ENCODE measurements at places on chromosomes 11 and 22.
A peak's percentile ranks its signal among the peaks of the same experiment; 100 is the strongest.

- no peak for DNase-seq
Measured at GRCh38 chr22:35978889-35979288, 49.7 kb downstream of the RBFOX2 start.

GRCh38 chr11:20729597-20730105, 60.3 kb downstream of the NELL1 start:
- no peak for DNase-seq

GRCh38 chr11:110763249-110764011, 51.2 kb upstream of the ARHGAP20 start:
- no peak for DNase-seq

GRCh38 chr11:68390315-68390714, 70.2 kb upstream of the PPP6R3 start:
- no peak for DNase-seq

DNA sequence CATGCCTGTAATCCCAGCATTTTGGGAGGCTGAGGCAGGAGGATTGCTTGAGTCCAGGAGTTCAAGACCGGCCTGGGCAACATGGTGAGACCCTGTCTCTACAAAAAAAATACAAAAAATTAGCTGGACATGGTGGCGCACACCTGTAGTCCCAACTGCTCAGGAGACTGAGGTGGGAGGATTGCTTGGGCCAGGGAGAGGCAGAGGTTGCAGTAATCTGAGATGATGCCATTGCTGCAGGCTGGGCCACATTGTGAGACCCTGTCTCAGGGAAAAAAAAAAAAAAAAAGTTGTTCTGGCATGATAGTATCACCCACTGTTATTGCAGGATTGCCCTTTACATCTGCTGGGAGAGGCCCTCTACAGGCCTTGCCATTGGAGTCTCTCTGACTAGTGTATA, 18.4 kb downstream of the ATXN10 start:
- DNase-seq, result no peak

DNA sequence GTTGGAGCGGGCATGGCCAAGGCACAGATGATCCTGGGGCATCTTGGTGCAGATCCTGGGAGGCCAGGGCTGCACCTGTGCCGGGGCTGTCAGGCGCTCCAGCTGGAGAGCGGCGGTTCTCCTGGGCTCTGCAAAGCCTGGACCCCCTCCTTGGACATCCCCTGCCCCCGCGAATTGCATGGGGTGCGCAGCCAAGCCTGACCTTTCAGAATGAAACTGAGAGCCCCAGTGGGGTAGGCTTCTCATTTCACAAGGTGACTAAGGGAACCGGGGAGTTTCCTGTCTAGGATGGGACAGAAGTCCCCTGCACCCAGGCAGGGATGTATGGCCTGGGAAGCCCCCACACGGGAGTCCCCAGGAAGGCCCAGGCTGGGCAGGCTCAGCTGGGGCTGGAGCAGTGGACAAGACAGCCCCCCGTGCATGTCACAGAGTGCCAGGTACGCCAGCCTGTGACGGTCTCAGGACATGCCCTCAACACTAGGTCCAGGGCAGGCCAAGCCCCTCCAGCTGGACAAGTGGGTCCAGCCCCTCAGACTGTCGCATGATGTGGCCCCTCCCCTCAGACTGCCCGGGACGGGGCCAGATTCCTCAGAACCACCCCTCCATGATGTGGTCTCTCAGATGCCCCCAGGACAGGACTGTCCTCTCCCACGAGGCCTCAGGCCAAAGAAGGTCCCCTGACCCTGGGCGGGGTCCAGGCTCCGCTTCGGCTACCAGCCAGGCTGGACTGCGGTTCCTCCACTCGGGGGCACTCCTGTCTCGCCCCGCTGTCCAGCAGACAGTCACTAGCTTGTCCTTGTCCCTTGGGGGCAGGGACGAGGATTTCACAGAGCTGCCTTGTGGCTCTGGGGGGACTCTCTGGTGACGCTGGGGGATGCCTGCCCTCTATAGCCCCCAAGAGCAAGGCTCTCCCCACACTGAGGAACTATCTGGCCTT, 2.3 kb downstream of the LSP1 start:
- DNase-seq, result no peak

GRCh38 chr11:92396133-92396532, 171.5 kb downstream of the FAT3 start:
- no peak for DNase-seq

DNA sequence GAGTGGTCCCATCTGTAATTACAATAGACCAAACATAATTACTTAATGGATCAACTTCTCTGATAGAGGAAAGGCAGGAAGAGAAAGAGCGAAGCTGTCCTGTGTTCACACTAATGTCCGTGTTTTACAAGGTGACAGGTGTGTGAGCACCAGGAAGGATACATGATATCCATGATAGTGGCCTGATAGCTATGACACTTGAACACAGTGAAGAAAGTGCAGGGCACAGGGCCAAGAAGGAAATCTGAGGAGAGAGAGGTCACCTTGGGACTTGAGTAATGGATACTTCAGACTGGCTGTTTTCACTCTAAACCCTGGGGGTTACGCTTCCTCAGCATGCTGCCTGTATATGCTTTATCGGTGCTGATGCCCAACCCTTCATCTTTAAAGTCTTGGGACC, 29.4 kb downstream of the TUB start:
- DNase-seq, result no peak

DNA sequence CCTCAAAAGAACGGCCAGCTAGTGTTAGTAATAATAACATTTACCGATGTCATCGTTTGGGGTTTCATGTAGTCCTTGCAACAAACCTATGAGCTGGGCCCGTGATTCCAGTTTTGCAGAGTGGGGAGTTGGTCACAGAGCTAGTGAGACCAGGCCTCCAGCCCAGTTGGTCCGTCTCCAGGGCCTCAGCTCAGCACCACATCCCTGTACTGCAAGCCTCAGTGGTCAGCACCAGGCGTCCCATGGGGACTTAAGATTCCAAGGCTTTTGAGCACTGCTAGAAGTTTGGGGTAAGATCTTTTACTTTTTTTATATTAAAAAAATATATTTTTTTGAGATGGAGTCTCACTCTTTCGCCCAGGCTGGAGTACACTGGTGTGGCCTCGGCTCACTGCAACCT, 1.1 kb upstream of the TSGA10IP start:
- DNase-seq, result no peak

GRCh38 chr11:120235024-120235628, 4.8 kb upstream of the POU2F3 start:
- peak; percentile 45 for DNase-seq

GRCh38 chr11:8060146-8060719, 20.8 kb upstream of the TUB start:
- no peak for DNase-seq

DNA sequence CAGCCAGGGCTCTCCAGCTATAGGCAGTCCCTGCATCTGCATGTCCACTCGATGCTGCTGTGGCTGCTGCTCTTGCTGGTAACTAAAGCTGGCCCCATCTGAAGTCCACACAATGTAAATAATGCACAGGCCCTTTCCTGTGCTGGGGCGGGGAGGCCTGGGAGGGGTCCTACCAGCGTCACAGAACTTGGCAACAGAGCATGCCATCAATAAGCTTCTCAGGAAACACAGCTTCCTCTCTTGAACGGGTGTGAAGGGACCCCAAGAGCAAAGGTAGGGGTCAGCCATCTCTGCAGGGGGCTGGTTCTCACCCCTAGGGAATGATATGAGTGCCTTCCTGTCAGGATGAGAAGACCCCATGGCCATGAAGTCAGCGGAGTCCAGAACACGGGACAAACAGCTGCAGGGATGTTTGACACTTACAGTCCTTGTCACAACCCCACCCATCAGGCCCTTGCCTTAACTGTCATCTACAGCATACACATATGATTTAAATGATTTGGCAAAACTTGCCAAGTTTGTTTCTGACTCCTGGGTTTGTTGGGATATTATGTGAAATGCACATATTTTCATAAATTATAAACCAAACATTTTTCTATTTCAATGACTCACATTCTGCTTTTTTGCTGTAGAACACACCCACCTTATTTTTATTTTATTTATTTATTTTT, 39.1 kb upstream of the LYVE1 start:
- no peak for DNase-seq

- DNase-seq, result no peak
Measured at GRCh38 chr11:77020734-77021133, 13.5 kb upstream of the B3GNT6 start.

DNA sequence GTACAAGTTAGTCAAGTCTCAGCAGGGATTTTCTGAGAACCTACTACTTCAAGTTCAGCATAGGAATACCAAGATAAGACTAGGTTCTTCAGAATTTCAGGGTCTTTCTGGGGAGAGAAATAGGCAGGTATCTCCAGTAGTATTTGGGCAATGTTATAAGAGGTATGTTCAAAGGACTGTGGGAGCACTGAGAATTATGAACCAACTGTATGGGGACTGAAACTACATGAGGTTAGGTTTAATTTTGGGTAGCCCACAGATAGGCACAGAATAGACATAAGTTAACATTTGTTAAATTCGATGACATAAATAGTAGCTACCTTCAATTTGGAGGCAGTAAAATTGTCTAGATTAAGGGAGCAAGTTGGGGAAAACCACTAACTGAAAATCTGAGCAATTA, 9.2 kb upstream of the GAB2 start:
- DNase-seq, result no peak

GRCh38 chr11:12009617-12010321, 1.3 kb upstream of the DKK3 start:
- no peak for DNase-seq

DNA sequence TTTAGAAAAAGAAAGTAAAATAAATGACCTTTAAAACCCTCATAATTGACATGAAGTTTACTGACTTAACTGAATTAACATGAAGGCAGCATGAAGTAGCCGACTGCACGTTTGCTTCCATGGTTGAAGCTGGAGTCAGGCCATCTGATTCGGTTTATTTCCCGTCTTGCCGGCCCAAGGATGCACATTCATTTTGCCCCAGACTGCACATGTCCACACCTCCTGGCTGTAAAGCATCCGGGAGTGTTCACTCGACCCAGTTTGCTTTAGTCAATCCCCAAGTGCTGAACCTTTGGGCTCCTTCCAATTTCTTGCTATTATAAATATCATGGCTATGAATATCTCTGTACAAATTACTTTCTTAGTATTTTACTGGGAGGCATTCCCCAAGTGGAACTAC, 17.7 kb upstream of the TUB start:
- DNase-seq, result no peak

- DNase-seq, result no peak
Measured at GRCh38 chr22:35886309-35886708, 142.3 kb downstream of the RBFOX2 start.

DNA sequence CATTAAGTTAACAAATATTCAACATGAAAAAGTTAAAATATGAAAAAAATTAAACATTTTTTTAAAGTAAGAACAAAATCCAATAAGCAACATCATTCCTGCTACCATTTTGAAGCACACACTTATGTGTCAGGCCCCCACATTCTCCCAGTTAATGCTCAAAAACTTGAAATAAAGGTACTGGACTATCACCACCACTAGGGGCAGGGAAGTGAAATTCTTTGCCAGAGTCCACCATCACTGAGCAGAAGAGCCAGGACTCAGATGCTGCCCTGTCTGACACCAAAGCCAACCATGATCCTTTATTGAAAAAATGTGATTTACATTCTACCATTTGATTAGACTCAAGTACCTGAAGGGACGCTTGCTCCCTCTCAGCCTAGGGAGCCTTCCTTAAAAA, 39.1 kb downstream of the PITPNB start:
- no peak for DNase-seq

GRCh38 chr11:19995145-19995544, 165.1 kb downstream of the DBX1 start:
- no peak for DNase-seq

- no peak for DNase-seq
Measured at GRCh38 chr11:67576735-67577475, 6.7 kb upstream of the GSTP1 start.

GRCh38 chr11:92035488-92035887, 189.1 kb upstream of the FAT3 start:
- no peak for DNase-seq

DNA sequence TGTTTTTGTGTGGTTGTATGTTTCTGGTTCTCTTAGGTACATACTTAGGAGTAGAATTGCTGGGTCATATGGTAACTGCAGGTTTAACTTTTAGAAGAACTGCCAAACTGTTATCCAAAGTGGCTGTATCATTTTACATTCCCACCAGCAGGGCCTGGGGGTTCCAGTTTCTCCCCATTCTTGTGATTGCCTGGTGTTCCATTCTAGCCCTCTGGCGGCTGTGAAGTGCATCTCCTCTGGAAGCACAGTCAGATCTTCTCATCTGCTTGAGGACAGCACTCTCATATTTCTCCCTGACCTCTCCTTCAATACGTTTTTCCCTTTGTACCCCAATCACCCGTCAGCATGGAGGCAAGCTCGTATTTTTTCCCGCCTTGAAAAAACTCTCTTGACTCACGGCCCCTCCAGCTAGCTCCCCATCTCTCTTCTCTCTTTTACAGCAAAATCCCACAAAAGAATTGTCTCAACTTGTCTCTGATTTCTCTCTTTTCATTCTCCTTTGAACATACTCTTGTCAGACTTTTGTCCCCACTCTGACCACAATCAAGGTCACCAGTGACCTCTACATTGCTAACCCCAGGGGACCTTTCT, 56.8 kb upstream of the THY1 start:
- DNase-seq, result no peak

DNA sequence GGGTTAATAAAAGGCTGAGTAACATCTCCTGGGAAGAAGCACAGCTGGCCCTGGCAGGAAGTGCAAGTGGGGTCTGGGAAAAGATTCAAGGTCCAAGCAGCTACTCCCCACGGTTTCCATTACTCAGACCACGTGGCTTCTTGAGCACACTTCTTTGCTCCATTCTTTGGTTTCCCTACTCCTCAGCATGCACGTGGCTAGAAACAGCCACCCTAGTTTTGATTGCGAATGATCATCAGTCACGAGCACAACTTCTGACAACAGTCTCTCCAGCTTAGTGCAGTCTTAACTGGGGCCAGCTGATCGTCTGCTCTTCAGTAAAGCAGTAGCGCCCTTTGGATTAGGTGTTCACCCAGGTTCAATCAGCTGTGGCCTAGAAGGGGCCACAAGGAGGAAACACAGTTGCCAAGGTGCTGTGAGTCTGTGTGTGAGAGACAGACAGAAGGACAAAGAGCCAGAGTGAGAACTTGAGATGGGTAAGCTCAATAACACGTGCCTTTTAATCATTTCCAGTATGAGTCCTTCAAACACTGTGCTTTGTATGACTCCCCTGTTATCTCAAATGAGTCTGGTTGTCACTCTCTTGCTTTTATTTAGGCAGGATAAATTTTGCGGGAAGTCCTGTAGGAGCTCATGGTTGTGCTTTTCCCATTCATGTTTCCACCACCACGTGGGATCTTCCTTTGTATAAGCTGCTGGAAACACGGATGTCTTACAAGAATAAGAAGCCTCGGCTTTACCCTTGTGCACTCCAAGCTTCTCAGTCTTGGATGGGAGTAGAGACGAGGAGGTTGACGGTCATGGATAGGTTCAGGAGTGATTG, 901 bp upstream of the PARVA start:
- no peak for DNase-seq

- no peak for DNase-seq
Measured at GRCh38 chr11:116596346-116597260, 176.2 kb downstream of the BUD13 start.

DNA sequence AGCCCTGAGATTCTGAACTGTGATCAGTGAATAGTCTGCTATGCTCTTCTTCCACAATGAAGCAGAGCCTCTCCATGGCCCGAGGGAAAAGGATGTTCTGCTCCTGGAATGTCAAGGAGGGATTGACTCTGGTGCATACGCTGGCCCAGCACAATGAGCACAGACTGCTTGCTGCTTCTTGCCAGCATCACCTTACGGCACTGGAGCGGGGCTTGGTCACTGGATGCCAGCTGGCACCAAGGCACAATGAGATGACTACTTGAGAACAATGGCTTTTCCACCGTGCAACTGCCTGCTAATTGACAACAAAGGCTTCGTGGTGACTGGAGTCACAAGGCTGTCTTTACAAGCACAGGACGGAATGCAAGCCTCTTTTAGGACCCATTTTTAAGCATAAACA, 139.2 kb downstream of the DSCAML1 start:
- DNase-seq, result no peak

All from stimulated activated CD4-positive, alpha-beta T cell treated with anti-CD3 and anti-CD28 coated beads, Interleukin-15, amount 100 ng/mL, for 1 hour (primary cell).